Suppressor macrophage treated with lipopolysaccharide for 4 hours (primary cell): ENCODE measurements at places on chromosomes 7 and 10.
A peak's percentile ranks its signal among the peaks of the same experiment; 100 is the strongest.

DNA sequence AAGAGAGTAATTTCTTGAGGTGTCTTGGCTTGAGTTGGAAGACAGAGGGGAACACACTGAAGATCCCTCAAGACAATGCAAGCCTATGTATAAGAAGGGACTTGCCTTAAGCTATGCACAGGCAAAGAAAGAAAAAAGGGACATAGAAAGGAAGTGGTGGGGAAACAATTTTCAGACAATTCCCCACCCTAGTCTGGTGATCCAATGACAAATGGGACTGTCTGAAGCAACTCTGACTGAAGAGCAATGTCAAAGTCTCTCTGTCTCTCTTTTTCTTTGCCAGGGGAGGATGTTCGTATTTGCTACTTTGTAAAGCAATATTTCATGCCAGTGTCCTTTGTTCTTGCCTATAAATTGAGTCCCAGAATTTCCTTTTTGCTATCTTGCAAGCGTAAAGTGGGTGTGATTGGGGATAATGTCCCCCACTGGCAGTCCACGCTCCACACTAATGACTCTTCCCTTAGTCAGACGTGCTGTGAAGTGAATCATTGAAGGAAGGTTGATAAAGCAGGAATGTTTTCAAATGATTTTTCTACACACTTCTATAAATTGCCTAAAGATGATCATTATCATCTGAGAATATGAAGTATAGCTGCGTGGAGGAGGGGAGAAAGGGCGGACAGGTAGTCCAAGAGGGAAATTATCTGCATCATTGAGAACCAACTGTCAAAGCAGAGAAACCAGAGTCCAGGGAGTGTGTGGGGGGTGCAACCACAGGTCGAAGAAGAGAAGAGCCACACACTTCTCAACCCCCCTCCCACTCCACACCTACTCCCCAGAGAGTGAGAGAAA is 243.8 kb upstream of the ETV1 start:
- DNase-seq, result no peak

DNA sequence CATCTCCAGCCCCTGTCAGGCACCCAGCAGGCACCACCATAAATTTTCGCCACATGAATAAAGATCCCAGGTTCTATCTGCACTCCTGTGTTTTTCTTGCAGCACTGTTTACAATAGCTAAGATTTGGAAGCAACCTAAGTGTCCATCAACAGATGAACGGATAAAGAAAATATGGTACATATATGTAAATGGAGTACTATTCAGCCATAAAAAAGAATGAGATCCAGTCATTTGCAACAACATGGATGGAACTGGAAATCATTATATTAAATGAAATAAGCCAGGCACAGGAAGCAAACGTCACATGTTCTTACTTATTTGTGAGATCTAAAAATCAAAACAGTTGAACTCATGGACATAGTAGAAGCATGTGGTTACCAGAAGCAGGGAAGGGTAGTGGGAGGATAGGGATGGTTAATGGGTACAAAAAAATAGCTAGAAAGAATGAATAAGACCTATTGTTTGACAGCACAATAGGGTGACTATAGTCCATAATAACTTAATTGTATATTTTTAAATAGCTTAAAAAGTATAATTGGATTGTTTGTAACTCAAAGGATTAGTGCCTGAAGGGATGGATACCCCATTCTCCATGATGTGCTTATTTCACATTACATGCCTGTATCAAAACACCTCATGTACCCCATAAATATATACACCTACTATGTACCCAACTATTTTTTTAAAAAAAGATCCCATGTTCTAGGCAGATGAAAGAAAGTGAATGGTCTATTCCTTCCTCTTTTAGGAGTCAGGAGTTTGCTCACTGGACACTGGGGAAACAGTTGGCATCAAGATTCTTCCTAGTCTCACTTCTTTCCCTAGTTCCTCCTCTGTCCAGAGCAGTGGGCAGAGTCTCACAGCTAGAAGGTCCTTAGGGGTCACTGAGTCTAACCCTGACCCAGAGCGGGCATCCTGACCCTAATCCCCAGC is 1.0 kb upstream of the NPFFR1 start:
- peak; percentile 53 for DNase-seq

DNA sequence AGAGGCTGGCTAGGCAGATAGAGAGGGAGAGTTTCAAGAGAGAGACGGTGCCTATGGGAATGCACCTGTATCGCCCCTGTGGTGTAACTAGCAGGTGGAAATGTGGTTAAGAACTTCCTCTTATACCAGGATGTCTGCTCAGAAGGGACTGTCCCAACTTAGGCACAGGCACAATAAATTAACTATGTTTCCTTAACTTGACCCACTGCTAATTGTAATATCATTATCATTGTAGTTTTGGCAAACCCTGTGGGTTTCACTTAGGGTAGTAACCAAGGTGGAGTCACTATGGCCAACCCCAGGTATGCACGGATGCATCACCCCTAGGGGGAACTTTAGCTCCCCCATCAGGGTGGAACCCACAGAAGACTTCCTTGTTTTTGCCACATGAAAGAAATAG is 455.7 kb downstream of the DGKB start:
- no peak for DNase-seq

GRCh38 chr10:71390921-71391690 is 5.6 kb upstream of the CDH23 start:
- no peak for DNase-seq

DNA sequence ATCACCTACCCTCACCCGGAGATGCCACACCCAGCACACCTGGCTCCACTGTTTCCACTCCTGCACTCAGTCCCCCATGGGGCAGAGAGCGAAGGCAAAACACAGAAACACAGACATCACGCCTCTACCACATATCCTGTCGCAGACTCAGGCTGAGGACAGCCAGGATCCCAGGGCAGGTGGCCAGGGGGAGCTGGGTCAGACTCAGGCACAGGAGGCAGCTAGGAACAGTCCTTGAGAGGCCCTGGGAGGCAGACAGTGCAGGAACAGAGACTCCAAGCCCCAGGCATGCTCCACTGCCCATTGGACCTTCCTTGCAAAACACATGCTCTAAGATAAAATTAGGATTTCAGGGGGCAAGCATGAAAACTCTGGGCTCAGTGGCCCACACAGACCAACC is 154.4 kb upstream of the C7orf33 start:
- DNase-seq, result no peak

DNA sequence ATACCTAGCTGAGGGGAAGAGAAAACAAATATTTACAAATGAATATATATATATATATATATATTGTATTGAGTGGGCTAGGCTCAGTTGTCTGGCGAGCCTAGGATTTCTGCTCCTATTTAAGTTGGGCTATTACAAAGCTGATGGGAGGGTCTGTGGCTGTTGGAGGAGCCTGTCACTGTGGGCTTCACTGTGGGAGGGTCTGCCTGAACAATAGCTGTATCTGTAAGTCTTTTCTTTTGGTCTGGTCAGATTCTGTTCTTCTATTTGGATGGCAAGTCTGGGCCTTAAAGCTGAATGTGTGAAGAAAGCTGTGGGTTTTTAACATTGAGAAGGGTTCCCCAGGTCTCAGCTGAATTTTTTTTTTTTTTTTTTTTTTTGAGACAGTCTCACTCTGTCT is 220.6 kb upstream of the LYZL1 start:
- no peak for DNase-seq

DNA sequence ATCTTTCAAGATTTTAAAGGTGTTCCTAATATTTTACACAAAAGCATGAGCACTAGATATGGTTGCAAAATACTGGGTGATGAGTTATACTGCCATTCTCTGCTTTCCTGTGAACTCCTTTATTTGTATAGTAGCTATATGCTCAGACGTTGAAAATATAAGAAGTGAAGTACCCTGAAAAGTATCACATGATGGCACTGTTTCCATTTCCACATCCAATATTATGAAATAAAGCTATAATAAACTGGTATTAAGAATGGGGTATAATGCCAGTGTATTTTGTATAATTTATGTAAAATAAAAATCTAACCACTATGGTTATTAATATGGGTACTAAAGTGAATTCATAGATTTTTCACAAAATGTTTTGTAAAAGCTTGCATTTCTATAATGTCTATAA is 79.6 kb upstream of the FOXP2 start:
- no peak for DNase-seq

- DNase-seq, result peak; percentile 64
Observed at GRCh38 chr10:119209035-119209735, 1.8 kb downstream of the GRK5 start.

DNA sequence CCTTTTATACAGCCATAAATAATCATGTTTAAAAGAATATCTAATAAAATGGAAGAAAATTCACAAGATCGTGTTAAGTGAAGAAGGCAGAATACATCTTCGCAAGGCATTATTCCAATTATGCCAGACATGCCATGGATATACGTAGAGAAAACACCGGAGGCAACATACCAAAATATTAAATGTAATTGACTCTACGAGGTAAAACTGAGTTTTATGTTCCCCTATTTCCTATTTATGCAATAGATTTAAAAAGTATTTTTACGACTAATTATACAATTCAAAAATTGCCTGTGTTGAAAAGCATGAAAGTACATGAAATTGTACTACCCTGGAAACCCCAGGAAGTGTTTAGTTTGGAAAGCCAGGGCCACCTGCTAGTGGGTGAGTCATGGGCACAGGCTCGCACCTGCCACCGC is 936 bp upstream of the REPIN1 start:
- DNase-seq, result no peak

GRCh38 chr7:11592699-11593098 is 239.3 kb downstream of the THSD7A start:
- no peak for DNase-seq

DNA sequence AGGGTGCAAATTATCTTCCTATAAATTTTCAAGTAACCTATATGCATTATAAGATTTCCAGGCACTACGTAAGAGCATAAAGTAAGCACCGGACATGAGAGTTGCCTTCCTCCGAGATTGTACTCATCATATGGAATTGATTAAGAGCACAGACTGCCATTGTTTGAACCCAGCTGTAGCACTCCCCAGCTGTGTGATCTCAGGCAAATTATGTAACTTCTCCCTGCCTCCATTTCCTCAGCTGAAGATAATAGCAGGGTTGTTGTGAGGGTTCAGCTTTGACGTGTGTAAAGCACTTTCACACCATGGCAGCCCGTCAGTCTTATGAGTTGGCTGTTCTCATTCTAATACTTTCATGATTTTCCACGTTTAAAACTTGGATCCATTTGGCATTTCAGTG is 122.6 kb downstream of the ITIH5 start:
- DNase-seq, result no peak

DNA sequence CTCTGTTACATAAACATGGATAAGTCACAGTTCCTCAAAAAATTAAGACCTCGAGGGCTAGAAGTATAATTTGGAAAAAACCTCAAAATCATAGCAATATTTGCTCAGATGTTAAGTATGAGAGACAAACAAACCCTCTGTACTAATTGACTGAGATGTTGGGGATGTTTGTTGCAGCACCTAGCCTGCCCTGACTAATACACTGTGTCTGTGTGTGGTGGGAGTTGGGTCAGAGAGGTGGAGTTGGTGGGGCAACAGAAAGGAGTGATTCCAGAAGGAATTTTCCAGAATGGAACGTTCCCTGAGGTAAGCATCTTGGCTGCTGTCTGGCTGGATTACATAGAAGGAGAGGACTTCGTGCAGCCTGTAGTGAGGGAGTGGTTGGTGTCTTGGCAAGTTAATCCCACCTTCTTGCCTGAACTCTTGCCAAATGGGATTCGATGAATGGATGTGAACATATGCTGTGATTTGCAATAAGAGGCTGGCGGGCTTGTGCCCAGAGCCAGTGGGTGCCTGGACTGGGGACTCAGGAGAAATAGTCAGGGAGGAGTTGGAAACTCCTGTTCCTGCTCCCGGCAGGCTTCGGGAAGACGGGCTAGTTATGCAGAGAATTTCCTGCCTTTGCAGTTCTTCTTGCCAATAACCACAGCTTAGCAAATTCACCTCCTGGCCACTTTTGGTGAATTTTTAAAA is 9.3 kb upstream of the FAM180A start:
- no peak for DNase-seq

DNA sequence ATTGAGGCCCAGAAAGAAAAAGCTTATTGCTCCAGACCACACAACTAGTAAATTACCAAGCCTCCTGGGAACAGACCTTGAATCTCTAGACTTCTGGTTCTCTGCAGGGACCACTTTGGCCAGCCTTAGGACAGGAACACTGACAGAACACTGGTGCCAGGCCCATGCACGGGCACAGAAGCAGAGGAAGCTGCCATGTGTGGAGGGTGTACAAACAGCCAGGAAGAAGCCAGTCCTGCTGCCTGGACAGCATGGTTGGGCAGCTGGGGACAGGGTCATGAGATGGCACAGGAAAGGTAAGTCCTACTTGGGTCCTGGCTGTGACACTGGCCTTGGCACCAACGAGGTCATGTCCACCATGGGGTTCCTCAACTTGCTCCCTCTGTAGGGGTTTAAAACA is 19.2 kb downstream of the MMRN2 start:
- no peak for DNase-seq

- no peak for DNase-seq
Observed at GRCh38 chr10:127123626-127124025, 72.8 kb downstream of the INSYN2A start.

- no peak for DNase-seq
Observed at GRCh38 chr10:26156019-26156418, 60.6 kb upstream of the GAD2 start.

DNA sequence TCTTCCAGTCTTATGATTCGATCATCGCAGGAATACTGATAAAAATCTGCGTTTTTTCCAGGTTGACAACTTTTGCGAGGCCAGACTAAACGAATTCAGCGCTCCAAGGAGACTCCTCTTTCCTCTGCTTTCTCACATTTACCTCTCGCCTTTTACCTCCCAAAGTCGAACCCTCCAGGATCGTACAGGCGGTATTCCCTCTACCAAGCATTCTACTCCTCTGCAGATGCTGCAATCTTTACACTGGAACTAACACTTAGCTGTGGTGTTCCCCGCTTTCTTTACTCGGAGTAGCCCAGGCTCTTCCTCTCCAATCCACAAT is 449 bp downstream of the NUDT5 start:
- no peak for DNase-seq

DNA sequence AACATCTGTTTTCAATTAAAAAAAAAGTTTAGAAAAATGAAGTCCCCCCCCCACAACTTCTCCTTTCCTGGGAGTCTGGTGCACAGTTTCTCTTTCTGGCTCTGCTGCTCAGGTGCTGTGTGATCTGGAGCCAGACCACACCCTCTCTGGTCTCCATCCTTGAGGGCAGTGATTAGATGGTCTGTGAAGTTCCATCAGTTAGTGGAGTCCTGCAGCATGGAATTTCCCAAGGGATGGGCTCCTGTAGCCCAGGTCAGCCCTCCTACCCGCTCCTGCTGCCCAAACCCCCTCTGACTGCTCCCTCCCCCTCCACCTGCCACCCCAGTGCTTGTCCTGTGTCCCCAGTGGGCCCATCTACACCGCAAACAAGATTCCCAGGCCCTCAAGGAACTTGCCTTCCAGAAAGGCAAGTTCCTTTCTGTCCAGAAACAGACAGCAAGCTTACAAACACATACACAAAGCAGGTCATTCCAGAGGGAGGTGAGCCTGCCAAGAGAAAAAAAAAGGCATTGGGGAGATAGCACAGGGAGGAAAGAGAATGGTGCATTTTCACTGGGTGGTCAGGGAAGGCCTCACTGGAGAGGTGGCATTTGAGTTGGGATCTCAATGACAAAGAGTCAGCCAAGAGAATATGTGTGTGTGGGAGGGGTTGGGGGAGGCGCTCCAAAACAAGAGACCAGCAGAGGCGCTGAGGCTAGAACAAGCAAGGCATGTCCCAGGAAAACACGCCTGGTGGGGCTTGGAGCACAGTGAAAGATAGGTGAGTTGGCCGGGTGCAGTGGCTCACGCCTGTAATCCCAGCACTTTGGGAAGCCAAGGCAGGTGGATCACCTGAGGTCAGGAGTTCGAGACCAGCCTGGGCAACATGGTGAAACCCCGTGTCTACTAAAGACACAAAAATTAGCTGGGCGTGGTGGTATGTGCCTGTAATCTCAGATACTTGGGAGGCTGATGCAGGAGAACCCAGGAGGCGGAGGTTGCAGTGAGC is 49.5 kb upstream of the SLC29A3 start:
- DNase-seq, result no peak

- DNase-seq, result peak; percentile 82
Observed at GRCh38 chr7:48245751-48246472, 74.7 kb downstream of the ABCA13 start.
